Stimulated activated CD4-positive, alpha-beta T cell treated with anti-CD3 and anti-CD28 coated beads, Interleukin-12 subunit alpha, Interleukin-12 subunit beta, amount 100 ng/mL, for 4 hours (primary cell): ENCODE measurements at places on chromosomes 7 and 10.

DNA sequence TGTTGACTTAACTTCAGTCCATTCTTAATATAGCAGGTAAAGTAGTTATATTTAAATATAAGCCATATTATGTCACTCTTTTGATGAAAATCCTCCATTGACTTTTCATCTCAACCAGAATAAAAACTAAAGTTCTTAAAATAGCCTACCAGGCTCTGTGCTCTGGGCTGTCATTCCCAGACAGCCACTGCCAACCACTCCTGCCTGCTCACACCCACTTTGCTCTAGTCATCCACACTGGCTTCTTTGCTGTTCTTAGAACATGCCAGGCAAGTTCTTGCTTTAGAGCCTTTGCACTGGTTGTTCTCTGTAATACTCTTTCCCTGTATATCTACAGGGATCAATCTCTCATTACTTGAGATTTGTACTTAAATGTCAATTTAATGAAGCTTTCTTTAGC, 80.6 kb downstream of the ZEB1 start:
- DNase-seq = no peak

GRCh38 chr10:34866848-34867247, 51.8 kb upstream of the PARD3 start:
- no peak for DNase-seq

DNA sequence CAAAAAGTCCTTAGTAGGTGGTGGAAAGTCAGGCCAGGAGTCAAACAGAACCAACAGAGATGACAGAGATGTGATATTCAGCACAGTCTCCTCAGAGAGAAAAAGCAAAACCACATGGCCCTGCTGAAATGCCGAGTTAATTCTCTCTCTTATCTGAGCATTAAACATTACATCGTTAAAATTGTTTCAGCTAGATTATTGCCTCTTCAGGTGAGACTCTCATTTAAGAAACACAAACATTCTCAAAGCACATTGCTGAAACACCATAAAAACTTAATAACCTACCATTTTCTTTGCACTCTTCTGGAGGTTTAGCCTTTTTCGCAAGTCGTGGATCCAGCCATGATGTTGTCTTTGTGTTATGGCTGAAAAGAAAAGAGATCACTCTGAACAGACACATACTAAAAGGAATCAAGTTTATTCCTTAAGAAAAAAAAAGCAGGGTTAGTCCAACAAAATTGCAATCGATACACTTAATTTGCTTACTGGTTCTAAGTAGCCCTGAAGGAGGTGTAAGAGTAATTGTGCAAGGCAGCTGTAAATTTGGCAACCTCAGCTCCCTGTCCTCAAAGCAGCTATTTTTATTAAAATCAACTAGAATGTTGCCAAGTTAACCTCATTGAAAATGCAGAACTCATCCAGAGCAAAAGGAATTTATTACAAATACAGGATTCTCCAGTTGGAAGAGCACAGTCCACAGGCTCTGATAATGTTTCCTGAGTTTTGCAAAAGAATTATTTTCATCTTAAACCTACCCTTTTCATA, 691.1 kb downstream of the PHTF2 start:
- DNase-seq = no peak

GRCh38 chr10:31149835-31150512, 118.3 kb upstream of the ZNF438 start:
- DNase-seq = no peak

DNA sequence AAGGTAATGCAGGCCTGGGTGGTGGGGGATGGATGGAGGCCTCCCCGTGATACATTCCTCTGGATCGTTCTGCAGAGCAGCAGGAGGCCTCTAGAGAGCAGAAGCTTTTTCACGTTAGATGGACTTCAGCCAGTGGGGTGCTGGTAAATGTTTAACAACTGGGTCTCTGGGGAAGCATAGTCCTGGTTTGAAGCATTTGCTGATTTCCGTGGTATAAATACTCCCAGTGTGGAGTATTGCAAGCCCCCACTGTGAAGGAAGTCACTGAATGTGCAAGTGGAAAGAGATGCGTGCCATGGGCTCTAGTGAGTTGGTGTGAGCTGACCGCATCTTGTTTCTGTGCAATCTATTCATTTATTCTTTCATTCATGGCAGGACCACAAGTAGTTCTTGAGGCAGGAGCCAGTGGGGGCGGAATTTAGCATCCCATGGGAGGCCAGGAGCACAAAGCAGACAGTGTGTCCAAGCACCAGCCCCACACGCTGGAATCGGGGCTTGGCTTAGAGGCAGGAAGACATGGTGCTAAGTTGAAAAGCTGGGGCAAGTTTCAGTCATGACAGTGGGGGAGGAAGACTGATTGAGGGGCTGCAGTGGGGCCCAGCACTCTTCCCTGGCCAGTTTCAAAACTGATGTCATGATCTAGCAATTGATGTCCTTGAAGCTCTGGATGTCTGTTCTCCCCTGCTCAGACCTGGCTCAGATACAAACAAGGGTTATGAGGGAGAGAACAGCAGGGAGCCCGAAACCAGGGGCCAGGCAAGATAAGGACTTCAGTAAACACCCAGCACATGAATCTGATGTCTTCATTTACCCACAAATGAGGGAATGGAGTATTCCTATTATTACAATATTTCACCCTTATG, 280.9 kb upstream of the LYZL1 start:
- DNase-seq = no peak

GRCh38 chr10:44780426-44780825, 130.7 kb upstream of the TMEM72 start:
- no peak for DNase-seq

- no peak for DNase-seq
Observed at GRCh38 chr10:92505044-92505443, 68.8 kb downstream of the IDE start.

- no peak for DNase-seq
Observed at GRCh38 chr7:94530109-94530508, 20.5 kb downstream of the CASD1 start.

- DNase-seq = no peak
Observed at GRCh38 chr7:73844848-73845460, 2.6 kb upstream of the METTL27 start.

DNA sequence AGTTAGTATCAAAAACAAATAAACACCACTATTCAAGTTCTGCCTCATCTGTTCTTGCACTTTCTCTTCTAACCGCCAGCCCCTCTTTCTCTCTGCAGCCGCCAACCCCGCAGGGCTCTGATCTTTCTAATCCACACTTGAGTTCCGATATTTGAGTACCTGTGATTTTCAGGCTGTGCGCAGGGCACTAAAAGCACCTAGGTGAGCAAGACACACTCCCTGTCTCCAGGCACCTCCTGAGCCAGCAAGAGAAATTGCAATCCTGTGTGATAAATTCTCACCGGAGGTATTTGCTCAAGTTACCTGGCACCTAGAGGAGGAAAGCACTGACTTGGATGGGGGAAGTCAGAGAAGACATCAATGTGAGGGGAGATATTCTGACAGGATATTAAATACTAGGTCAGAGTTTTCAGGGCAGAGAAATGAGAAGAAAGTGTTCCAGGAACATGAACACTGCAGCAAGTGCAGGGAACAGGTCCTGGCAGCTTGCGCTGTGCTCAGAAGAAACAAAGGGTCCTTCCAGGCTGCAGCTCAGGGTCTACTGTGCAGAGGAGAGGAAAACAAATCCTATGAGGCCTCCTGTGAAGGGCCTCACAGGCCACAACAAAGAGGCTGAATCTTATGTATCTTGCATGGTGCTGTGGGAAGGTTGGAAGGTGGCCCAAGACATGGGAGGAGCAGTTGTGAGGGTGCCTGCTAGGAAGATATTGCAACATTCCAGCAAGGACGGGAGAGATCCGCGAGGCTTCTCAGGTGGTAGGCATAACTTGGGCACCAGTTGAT, 568.7 kb upstream of the MGMT start:
- no peak for DNase-seq

DNA sequence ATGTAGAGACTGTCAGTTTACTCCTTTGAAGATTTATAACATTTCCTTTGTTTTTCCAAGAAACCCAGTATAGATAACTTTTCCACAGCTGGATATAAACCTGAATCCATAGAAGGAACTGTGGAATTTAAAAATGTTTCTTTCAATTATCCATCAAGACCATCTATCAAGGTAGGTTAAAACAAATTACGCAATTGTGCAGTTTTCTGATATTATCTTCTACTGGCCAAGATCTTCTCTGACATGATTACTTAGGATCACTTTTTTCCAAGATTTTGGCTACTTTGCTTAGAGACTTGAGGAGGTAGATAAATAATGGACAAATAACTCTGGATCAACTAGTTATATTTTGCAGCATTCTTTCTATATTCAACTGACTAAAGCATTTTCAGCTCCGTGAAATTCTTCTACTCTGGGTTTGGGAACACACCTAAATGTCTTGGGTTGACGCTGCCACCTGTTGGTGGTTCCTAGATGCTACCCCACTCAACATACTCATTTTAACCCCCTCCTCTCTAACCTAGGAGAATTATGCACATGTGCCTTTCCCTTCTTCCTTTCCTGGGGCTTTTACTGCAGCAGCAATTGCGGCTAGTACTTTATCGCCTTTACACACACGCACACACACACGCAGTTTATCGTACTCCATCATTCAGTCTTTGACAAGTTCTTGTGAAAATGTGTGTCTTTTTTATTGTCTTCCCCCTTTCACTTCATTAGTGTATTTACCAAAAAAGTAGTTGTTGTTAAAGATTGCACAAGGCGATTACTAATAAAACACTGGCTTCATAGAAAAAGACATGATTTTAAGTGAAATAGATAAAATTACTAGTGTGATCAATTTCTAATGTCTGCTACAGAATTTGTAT, 32.7 kb downstream of the ABCB5 start:
- no peak for DNase-seq

GRCh38 chr10:5466451-5467206, 32.7 kb downstream of the CALML5 start:
- no peak for DNase-seq

DNA sequence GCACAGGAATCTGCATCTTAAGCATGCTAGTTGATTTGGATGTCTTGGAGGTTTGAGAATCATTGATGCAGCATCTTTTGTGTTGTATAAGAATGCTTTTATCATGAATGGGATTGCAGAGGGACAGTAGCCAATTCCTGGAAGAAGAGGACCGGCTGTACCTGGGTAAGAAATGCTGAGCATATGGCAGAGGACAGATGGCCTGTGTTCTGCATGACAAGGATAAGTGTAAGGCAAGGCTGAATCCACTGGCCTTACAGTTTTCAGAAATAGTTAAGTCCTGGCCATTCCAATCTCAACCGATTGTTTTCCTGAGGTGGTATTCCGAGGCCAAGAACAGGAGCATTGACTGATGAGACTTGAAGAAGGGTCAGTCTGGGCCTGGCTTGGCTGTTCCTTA, 24.4 kb upstream of the KBTBD2 start:
- DNase-seq = no peak

- DNase-seq = no peak
Observed at GRCh38 chr7:134113655-134114054, 13.5 kb upstream of the LRGUK start.

- no peak for DNase-seq
Observed at GRCh38 chr7:152076324-152076821, 50.9 kb downstream of the GALNT11 start.

DNA sequence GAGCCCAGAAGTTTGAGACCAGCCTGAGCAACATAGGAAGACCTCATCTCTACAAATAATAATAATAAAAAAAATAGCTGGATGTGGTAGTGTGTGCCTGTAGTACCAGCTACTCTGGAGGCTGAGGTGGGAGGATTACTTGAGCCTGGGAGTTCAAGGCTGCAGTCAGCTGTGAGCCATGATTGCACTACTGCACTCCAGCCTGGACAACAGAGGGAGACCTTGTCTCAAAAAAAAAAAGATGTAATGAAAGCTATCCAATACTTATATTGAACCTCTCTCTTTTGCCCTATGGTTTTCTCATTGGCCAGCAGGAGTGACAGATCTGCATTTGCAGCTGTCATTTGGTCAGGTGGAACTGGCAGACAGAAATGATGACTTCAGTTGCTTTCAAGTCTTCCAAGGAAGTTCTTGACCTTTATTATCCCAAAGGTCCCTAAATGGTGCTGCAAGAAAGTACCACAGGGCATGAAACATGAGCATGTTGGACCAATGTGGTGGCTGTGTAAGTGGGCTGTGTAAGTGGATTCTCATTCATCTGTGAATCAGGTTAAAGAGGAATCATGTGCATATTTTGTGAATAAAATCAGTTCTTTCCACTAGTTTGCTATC, 99.4 kb downstream of the CALD1 start:
- DNase-seq = no peak

DNA sequence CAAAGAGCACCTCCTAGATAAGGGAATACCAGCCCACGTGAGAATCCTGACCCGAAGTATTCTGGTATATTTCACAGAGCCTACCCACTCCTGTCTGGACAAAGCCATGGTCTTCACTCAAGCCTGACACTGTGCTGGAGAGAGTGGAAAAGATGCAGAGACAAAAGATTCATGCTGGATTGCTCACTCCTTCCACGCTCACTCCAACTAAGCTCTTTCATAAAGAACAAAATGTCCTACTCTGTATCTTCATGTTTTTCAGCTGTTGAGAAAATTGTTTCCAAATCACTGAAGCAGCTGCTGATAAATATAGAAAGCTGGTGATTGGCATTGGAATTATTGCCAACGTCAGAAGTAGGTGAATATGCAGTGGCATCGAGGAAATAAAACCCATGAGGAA, 106.0 kb downstream of the ABLIM1 start:
- DNase-seq = no peak

DNA sequence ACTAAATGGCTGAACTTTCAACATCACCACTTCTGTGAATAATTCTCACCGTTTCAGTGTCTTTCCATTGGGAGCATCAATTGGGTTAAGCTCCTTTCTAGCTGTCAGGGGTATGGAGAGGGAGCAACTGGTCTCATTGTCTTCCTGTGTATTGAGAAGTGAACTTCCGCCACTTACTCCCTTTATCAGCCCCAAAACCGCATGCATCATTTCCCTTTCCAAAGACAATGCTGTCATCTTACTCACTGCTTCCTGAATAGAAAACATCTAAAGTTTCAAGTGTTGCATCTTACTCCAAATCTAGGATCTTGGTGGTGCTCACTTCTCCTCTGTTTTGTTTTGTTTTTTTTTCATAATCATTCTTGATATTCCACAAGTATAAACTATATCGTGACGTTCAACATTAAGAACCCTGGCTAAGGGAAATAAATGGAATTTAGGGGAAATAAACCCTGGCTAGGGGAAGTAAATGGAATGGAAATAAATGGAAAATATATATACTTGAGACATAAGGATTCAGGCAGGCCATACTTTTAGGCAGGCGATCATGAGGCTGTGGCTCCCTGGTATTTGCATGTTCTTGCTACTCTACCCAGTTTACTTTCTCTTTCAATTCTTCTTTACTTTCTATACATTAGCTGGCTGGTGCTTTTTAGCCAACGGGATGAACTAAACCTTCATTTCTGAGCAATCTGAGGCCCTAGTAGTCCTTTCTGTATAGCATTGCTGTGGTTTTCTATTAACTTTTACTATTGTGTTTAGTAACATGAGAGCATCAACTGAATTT, 371.9 kb downstream of the BMPER start:
- no peak for DNase-seq

- no peak for DNase-seq
Observed at GRCh38 chr7:41628901-41629300, 74.0 kb downstream of the INHBA start.

DNA sequence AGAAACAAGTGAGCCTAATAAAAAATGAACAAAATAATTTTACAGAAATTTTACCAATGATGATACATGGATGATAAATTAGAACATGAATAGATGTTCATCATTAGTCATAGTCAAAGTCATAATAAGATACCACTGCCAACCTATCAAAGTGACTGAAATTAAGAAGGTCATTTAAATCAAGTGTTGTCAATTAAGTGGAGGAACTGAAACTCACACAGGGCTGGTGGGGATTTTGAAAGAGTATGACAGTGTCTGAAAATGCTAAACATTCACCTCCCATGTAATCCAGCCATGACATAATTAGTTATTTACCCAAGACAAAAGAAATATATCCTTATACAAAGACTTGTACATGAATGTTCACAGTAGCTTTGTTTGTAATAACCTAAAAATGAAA, 57.1 kb upstream of the DYNC1I1 start:
- DNase-seq = no peak
